ENCODE measurements at places on chromosomes 3 and 15.

DNA sequence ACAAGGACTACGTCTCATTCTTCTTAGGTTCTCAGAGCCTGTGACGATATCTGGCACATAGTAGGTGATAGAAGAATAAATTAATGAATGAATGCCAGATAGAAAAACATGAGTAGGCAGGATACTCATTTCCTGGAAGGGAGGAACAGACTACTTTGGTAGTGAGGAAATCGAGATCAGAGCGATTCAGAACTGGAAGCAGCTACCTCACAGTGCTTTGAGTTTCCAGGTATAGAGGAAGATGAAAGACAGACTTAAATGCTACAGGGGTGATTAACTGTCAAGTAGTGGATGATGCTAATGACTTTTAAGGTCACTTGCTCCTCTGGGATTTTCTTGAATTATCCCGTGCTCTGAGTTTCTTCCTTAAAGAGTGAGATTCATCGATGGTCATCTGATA lies 951.5 kb upstream of the CFAP20DC start:
- no peak for DNase-seq

DNA sequence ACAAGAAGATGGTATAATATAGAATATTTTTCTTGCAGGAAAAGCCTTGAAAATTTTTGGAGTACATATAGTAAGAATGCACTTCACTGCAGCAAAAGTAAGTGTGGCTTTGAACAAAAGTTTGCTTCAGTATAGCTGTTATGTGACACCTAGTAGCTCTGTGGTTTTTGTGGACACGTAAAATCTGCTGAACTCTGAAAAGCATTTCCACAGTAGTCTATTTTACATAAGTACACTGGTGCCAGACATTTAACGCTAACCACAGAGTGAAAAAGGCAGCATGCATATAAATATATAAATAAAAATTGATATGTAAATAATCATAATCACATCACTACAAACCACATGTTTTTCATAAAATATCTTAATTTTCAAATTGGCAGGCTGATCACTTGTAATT lies 39.8 kb downstream of the CGGBP1 start:
- DNase-seq, result no peak

- DNase-seq, result peak; percentile 2
Measured at GRCh38 chr3:52471371-52472238, 16.2 kb downstream of the NISCH start.

DNA sequence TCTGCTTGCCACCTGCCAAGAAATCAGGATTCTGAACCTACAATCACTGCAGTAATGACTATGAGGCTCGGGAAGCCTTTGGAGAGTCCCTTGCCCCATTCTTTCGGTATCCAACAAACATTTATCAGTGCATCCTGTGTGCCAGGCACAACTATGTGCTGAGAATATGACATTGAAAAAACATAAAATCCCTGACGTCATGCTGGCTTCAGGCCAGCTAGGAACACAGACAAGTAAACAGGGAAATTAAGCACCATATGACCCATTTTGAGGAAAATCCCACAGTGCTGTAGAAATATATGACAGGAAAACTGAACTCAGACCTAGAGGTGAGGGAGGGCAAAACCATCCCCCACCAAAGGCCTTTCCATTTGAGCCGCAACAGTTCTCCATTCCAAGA lies 34.1 kb upstream of the DET1 start:
- no peak for DNase-seq

GRCh38 chr3:12972781-12973702 lies 100.2 kb downstream of the IQSEC1 start:
- DNase-seq, result no peak

DNA sequence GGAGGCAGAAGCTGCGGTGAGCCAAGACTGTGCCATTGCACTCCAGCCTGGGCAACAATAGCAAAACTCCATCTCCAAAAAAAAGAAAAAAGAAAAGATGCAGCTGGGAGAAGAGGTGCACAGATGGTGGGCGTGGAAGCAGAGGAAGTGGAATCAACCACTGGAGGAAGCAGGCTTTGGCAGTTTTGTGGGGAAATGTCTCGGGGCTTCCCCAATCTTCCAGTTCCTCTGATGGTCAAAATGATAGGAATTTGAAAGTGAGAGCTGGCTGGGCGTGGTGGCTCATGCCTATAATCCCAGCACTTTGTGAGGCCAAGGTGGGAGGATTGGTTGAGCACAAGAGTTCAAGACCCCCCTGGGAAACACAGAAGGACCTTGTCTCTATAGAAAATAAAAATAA lies 48.1 kb upstream of the SMAD3 start:
- no peak for DNase-seq

- DNase-seq, result peak; percentile 73
Measured at GRCh38 chr3:156150434-156151066, 30.2 kb downstream of the KCNAB1 start.

- DNase-seq, result no peak
Measured at GRCh38 chr3:41630708-41631107, 331.2 kb downstream of the ULK4 start.

DNA sequence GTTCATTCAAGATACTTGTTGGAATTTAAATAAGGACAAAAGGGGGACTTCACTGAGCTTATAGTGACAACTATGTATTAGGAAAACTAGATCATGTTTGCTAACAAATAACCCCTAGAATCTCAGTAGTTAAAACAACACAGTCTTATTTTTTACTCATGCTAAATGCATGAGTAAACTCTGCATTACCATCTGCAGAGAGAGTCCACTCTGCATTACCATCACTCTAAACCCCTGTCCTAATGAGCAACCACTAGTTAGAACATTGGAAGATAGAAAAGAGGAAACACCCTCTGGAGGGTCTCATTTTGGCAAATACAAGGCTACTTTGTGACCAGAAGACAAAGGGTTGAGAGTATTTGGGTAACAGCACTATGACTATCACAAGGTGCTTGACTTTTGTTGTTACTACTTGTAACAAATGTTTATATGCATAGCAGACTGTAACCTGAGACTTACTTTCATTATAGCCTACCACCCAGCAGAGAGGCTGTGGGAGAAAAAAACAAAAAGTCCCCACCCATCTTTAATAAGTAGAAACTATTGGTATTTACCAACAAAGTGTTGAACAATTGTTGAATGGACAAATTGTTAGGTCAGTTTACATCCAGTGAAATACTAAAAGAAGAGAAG lies 99.1 kb downstream of the OXSM start:
- no peak for DNase-seq

GRCh38 chr3:20038699-20039465 lies 1.4 kb upstream of the KAT2B start:
- DNase-seq, result no peak

GRCh38 chr15:93987068-93987467 lies 244.3 kb upstream of the MCTP2 start:
- no peak for DNase-seq

- DNase-seq, result no peak
Measured at GRCh38 chr3:192570821-192571791, 156.2 kb downstream of the FGF12 start.

DNA sequence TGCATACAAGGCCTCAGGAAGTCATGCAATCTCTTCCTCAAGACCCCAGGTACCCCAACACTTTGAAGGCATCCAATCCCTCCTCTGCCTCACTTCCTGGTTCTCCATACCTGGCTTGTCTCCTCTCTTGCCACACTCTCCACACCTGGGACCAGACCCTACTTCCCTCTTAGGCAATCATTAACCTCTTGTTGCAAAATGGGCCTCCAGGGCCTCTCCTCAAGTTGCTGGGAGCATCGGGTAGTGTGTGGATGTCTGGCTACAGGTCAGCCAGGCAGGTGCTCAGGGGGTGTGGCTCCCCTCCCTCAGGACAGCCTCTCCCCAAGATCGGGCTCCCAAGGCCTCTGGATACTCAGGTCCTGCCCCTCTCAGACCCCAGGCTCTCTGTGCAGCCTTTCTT lies 8.6 kb downstream of the PLA2G4E start:
- DNase-seq, result no peak

GRCh38 chr3:124158168-124158881 lies 166.4 kb upstream of the ROPN1 start:
- no peak for DNase-seq

GRCh38 chr3:95082191-95082590 lies 1019.3 kb downstream of the NSUN3 start:
- DNase-seq, result no peak

DNA sequence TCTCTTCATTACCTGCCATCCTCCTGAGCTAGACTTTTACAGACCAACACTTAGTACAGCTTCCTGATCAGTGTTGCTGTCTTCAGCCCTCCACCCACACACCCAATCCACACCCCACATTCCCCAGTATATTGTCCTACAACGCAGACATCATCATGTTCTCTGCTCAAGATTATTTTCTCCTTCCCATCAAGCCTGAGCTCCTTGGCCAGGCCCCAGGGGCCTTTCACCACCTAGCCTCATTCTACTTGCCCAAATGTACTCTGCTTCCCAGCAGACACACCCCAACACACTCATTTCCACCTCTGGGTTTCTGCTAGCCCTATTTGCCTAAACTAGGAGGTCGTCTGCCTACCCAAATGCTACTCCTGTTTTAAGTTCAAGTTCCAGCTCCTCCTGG lies 37.0 kb downstream of the DAPK2 start:
- DNase-seq, result no peak

- DNase-seq, result no peak
Measured at GRCh38 chr3:177946048-177946447, 590.2 kb upstream of the KCNMB2 start.

DNA sequence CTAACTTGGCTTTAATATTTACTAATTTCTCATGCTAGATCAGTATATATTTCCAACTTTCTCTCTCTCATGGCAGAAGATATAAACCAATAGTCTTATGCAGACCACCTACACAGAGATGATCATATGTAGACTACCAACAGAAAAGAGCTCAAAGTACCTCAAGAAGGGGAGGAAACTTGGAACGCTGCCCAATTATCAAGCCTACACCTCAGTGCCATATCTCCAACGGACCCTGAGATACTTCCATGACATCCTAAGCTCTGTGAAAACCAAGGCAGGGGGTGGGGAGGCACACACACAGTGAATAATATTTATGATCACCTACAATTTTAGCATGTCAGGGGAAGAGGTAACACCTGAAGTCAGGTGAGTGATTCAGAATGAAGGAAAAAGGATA lies 100.6 kb downstream of the STAG1 start:
- no peak for DNase-seq

- DNase-seq, result no peak
Measured at GRCh38 chr3:37129871-37130270, 44.5 kb downstream of the LRRFIP2 start.

GRCh38 chr3:99648516-99648915 lies 10.1 kb downstream of the COL8A1 start:
- no peak for DNase-seq

GRCh38 chr15:25624504-25625177 lies 185.8 kb upstream of the UBE3A start:
- no peak for DNase-seq

Measured in skin of body (tissue), 3 donors.